ENCODE measurements at places on chromosomes 5 and 9.

DNA sequence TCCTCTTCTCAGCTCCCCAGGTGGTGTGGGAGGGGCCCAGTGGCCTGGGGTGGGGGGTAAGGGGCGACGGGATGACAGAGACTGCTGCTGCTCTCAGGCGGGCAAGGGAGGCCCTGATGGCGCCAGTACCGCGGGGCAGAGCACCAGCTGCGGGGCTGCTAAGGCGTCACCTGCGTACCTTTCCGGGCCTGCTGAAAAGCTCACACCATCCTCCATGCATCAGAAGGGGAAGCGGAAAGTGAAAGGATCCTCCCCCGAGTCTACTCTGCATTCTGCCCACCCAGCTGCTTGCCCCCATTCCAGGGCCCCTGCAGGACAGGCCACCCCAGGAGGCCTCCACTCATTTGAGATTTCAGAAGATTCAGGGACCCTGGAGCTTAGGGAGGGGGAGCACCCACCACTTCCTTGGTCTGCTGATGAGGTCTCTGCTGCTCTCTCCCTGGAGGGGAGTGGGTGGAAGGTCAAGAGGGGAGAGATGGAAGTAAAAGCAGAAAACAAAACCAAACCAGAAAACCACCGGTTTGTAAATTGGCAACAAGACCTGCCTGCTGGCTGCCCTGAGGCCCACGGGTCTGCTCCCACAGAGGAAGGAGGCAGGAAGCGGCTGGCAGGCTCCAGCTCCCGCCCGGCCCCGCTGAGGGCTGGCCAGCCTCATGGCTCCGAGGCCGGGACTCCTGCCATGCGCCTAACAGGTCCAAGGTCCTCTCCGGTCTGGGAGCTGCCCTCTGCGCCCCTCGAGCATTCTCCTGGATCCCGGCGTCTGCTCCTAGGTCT lies 33.6 kb downstream of the PRRT1B start:
- no peak for DNase-seq

DNA sequence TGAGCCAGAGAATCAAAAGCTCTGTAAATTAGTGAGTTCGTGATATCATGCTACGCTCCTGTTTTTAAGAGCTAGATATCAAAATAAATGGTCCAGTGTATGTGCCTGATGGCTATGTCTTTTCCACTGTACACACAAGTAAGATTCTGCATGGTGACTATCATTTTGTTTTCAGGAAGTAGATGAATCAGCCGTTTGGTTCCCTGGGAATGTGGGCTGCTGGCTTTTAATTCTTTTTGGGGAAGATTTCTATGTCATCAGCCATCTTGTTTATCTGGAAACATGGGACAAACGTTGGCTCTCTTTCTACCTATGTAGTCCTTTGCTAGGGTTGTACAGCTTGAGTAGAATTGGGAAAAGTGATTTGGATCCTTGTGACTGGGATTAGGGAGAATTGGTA lies 126.7 kb downstream of the GRIA1 start:
- DNase-seq: no peak

DNA sequence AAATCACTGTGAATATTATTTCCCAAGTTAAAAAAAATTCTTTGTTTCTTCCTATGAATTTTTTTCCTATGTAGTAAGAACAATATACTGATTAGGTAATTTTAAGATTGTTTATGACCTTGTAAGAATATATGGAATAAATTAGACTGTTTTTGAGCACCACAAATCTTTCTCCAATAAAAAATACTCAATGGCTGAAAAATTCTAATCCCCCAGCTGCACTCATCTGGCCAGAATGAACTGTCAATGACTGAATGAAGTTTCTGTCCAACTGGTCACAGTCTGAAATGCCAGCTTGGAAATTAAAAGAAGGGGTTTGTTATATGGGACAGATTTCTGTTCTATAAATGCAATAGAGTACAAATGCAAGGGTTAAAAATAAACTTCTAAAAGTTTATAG lies 569.5 kb upstream of the SEMA6A start:
- DNase-seq: no peak

GRCh38 chr9:71909887-71910649 lies 925 bp downstream of the ABHD17B start:
- DNase-seq: peak; percentile 77

DNA sequence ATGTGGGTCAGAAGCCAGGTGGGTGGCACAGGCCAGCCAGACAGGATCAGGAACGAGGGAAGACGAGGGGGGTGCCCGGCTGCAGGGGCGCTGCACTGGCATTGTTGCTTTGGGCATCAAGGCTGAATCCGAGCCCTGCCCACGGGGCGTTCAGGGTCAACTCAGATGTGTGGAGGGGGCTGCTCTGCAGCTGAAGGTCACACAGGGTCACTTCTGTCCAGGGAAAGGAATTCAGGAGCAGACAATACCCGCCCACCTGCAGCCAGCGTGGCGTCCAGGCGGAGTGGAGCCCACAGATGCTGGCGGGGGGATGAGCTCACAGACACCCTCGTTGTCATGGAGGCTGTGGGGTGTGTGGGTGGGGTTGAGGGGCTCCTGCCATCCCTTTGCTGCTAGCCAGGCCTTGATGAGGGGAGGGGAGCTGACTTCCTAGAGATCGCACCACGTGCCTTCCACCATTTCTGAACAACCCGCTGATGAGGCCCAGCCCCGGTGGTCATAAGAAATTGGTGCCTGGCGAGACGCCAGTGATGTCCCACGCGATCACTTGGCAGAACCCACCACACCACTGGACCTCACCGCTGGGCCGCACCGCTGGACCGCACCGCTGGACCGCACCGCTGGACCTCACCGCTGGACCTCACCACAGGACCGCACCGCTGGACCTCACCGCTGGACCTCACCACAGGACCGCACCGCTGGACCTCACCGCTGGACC lies 31.2 kb downstream of the MRPL36 start:
- no peak for DNase-seq

- peak; percentile 83 for DNase-seq
These were observed 123.7 kb upstream of the CPEB4 start for GRCh38 chr5:173764332-173765028.

DNA sequence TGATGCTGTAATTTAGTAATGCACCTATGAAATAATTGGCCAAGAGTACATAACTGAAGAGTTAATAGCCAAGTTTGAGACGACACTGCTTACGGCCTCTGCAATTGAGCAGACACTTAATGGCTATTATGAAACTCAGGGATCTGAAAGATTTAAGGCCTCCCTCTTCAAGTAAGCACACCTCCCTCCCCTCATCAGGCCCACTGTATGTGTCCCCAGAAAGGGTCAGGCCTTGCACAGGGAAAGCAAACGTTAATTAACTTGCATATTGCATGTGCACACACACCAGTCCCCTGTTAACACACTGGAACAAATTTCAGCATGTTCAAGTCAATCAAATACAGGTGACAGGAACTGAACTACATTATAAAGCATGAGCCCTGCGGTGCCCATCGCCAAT lies 163.6 kb downstream of the SPOCK1 start:
- DNase-seq: no peak

- DNase-seq: no peak
These were observed 316.0 kb downstream of the ENC1 start for GRCh38 chr5:74324556-74324955.

- DNase-seq: no peak
These were observed 20.5 kb downstream of the ADRA1B start for GRCh38 chr5:159936686-159937329.

DNA sequence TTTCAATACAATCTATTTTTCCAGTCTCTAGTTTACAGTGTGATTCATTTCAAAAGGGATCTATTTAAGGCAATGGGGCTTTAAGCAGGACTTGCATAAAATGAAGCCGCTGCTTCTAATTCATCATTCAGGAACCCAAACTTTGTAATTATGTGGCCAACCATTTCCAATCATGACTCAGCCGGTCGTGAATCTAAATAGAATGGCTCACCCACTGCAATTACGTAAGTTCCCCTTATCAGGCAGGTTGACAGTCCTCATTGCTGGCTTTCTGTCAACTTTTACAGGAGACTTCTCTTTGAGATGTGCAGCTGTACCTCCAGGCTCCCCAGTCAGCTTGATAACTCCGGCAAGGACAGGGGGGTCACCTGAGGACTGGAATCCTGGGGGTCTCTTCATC lies 152.8 kb upstream of the DAP start:
- no peak for DNase-seq

- DNase-seq: no peak
These were observed 177.9 kb downstream of the PCSK1 start for GRCh38 chr5:96254980-96255691.

GRCh38 chr9:112193572-112194288 lies 18.6 kb upstream of the SUSD1 start:
- DNase-seq: no peak

DNA sequence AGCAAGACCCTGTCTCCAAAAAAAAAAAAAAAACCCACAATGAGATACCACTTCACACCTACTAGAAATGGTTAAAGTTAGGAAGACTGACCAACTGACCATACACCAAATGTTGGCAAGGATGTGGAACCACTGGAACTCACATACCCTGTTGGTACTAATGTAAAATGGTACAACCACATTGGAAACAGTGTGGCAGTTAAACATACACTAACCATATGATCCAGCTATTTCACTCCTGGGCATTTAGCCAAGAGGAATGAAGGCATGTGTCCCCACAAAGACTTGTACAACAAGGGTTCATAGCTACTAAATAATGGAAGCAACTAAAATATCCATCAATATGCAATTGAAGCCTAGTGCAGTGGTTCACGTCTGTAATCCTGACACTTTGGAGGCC lies 21.3 kb downstream of the NAIF1 start:
- DNase-seq: no peak

GRCh38 chr9:13677801-13678200 lies 398.3 kb upstream of the MPDZ start:
- no peak for DNase-seq

- DNase-seq: no peak
These were observed 135.8 kb downstream of the PCSK1 start for GRCh38 chr5:96297290-96297689.
